AG08395 (cell line): ENCODE measurements at places on chromosomes 13 and 19.

DNA sequence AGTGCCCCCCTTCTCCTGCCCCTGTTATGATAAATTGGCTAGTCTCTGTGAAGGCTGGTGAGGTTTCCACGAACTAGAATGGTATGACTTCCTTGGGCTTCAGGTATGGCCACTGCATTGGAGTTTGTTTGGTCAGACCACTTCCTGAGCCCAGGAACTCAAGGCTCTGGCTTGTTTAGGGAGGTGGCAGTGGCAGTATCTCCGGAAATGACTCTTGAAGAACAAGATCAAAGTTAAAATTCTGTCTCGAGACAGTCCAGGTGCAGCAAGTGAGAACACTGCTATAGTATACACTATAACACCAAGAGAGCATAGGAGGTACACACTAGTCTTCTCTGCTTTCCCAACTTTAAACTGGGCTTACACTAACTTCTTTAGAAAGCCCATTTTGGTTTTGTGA, 309.1 kb downstream of the KLF12 start:
- no peak for DNase-seq

GRCh38 chr19:6734096-6734696, 3.2 kb downstream of the GPR108 start:
- DNase-seq: no peak

- no peak for DNase-seq
Observed at GRCh38 chr19:14530005-14530348, 583 bp downstream of the TECR start.

DNA sequence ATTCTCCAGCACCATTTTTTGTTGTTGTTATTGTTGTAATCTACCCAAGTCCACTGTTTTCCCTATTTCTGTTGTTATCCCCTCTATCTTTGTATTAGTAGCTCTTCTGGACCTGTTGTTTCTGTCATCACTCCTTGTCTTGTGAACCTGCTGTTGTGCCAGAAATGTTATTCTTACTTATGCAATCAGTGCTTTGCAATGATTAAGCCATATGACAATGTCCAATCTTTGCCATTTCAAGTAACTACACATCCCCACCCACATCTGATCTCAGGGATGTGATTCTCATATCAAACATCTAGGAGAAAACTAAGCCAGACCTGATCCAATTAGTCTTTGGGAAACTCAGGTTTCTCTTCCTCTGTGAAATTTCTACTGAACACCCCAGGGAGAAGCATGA, 472.6 kb upstream of the KLHL1 start:
- DNase-seq: no peak
